Mesothelial cell of epicardium (in vitro differentiated cells): ENCODE measurements at places on chromosomes 6 and 20. TPM values are rescaled to one million over a fixed set of nuclear protein-coding genes. Genes with fewer than 3 reads are reported as not detected.

DNA sequence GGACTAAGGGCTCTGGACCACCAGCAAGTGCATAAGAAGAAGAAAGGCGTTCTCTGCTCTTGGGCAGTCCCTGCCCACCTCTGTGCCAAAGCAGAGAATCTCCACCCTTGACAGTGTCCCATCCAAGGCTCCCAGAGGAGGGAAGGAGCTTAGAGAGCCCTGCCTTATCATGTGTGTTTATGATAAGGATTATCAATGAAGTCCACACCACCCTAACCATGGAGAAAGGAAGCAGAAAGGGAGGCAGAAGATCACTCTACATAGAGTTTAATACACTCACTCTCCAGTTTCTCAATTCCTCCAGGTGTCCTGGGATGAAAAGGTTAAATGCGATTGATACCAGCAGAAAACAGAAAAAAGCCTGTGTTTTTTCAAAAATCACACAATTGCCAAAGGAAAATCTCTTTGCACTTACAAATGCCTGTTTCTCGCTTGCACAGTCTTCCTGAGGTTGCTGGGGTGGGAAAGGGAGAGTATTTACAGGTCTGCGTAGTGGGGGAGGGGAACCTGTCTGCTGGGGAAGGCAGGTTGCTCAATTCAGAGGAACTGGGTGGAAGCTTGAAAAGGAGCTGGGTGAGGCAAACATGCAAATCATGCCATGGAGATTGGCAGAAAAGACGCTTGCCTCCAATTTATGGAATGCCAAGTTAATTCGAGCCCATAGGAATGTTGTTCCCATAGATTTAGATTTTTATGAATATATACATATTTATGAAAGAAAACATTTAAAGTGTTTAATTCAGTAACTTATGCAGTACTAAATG lies 104.0 kb downstream of the EYA2 start:
- no peak overlapping the region for H3K27ac ChIP-seq
- no peak for DNase-seq
- peaks cover 6% of the 10 kb centered on the region for H3K36me3 ChIP-seq

- no peak overlapping the region for H3K4me3 ChIP-seq
- no peaks in the 10 kb centered on the region for H3K27me3 ChIP-seq
- DNase-seq = no peak
- H3K4me1 ChIP-seq = peaks cover 5% of the 10 kb centered on the region
- no peak overlapping the region for H3K27ac ChIP-seq
- H3K36me3 ChIP-seq = no peaks in the 10 kb centered on the region
Measured at GRCh38 chr6:135819665-135820064, 31.8 kb upstream of the PDE7B start.

GRCh38 chr6:130927305-130927704 lies 100.1 kb downstream of the SMLR1 start:
- no peak overlapping the region for H3K4me3 ChIP-seq
- H3K27me3 ChIP-seq = no peaks in the 10 kb centered on the region
- no peaks in the 10 kb centered on the region for H3K36me3 ChIP-seq
- no peak overlapping the region for H3K27ac ChIP-seq
- H3K4me1 ChIP-seq = no peaks in the 10 kb centered on the region
- no peak for DNase-seq

- H3K36me3 ChIP-seq = peaks cover 3% of the 10 kb centered on the region
- H3K4me3 ChIP-seq = peak within 1 kb of the TSS; percentile 54
- DNase-seq = peak; percentile 67
- no peaks in the 10 kb centered on the region for H3K27me3 ChIP-seq
- H3K4me1 ChIP-seq = peaks cover 13% of the 10 kb centered on the region
Measured at GRCh38 chr20:35171753-35172433, at the start of gene PROCR. TSS of gene PROCR (plus strand) at chr20:35172072. CDS start at chr20:35172155, 83 bp downstream.

DNA sequence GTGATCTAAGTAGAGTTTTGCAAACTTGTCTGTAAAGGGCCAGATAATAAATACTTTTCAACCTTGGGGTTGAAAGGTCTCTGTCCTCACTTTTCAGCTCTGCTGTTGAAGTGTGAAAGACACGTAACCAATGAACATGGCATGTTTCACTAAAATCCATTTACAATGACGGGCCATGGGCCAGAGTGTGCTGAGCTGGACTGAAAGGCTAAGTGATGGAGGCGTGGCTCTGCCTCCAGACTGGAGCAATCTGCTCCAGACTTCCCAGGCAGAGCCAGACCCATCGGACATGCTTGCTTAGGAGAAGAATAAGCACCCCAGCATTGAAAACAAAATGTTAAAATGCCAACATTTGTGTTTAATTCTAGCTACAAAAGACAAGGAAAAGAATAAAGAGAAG lies 41.4 kb downstream of the SCAND1 start:
- no peaks in the 10 kb centered on the region for H3K4me1 ChIP-seq
- no peak overlapping the region for H3K27ac ChIP-seq
- H3K4me3 ChIP-seq = no peak overlapping the region
- DNase-seq = no peak

GRCh38 chr20:47950124-47950912 lies 165.0 kb upstream of the SULF2 start:
- no peak overlapping the region for H3K4me3 ChIP-seq
- no peaks in the 10 kb centered on the region for H3K36me3 ChIP-seq
- peaks cover 18% of the 10 kb centered on the region for H3K4me1 ChIP-seq
- H3K27ac ChIP-seq = peak overlapping the region; percentile 22

DNA sequence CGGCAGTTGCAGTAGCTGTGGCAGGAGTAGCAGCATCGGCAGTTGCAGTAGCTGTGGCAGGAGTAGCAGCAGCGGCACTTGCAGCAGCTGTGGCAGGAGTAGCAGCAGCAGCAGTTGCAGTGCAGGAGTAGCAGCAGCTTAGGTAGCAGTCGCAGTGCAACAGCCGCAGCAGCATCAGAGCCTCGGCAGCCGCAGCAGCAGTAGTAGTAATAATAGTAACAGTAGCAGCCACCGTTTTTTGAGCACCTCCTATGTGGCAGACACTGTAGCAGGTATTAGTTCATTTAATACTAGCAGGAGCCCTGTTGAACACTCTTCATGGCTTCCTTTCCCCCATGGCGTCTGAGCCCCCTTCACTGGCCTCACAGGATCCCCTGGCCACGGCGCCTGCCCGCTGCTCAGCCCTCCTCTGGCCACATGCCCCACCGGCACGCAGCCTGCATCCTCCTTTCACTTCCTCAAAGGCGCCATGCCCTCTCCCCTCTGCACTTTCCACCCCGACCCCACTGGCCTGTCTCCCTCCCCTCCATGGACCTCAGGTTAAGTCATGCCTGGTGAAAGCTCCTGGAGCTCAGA lies 19.1 kb upstream of the IRF4 start:
- H3K4me3 ChIP-seq = no peak overlapping the region
- no peak for DNase-seq
- no peaks in the 10 kb centered on the region for H3K4me1 ChIP-seq
- no peak overlapping the region for H3K27ac ChIP-seq

DNA sequence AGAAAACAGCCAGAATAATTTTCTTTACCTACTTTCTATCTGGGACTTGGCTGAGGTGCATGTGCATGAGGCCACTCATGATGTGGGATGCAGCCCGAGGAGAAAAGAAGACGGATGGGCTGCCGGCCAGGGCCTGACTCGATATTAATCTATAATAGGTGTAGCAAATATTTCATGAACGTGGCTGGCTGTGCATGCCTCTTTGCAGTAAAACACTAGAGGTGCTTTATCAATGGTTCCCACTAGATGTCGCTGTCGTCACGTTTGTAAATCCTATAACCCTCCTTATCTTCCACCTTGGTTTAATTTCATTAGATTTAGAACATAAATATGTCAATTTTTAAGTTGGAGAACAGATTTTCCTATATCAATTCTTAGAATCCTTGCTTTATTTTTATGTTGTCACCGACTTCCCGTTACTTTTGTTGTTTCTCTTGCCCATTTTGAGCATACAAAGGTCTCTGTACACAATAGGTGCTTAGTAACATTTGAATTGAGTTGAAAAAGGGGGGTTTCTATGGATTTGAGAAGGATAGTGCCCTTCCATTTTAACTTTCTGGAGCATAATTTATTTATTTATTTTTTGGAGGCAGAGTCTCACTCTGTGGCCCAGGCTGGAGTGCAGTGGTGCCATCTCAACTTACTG lies 19.6 kb upstream of the FERMT1 start:
- DNase-seq = no peak
- no peak overlapping the region for H3K27ac ChIP-seq
- H3K4me3 ChIP-seq = no peak overlapping the region
- H3K4me1 ChIP-seq = peaks cover 5% of the 10 kb centered on the region
- peaks cover 13% of the 10 kb centered on the region for H3K27me3 ChIP-seq

DNA sequence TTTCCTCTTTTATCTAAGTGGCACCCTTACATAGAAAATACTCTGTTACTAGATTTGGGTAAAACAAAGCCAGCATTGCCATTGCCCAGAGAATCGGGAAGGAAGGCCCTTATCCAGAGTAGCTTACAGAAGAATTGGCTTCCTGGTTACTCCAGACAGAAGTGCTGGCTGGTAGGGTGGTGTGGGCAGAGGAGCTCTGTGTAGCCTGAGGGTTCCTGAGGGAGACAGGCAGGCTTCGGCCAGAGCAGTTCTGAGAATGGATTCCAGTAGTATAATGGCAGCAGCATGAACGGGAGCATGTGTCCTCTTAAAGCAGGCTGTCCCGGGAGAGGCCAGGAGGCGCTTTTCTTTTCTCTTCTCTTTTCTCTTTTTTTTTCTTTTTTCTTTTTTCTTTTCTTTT lies 11.9 kb downstream of the CUL9 start:
- DNase-seq = no peak
- H3K27ac ChIP-seq = no peak overlapping the region
- H3K4me3 ChIP-seq = no peak overlapping the region
- peaks cover 26% of the 10 kb centered on the region for H3K36me3 ChIP-seq

- H3K4me1 ChIP-seq = peaks cover 9% of the 10 kb centered on the region
- no peak overlapping the region for H3K27ac ChIP-seq
- no peak for DNase-seq
- peak overlapping the region; percentile 41 for H3K4me3 ChIP-seq
Measured at GRCh38 chr6:34246563-34247391, 2.0 kb downstream of the SMIM29 start.

GRCh38 chr6:50602292-50602691 lies 111.0 kb upstream of the TFAP2D start:
- H3K27me3 ChIP-seq = peaks cover 31% of the 10 kb centered on the region
- no peak for DNase-seq
- H3K4me1 ChIP-seq = peaks cover 18% of the 10 kb centered on the region
- H3K27ac ChIP-seq = no peak overlapping the region
- no peak overlapping the region for H3K4me3 ChIP-seq

DNA sequence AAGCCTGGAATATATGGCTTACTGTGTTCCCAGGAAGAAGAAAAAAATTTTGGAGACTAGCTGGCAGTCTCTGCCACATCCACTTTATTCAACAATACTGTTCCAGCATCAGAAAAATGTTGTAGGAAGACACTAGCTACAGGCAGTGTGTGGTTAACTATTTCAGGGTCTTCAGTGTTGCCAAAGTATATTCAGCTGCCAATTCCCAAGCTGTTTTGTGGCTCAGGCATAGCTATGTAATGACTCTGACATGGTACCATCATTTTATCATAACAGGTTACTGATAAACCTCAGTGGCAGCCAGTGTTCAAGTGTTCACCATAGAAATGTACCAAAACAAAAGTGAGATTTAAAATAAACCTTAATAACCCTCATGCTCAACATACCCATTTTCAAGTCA lies 503.1 kb downstream of the ADGRB3 start:
- H3K27ac ChIP-seq = no peak overlapping the region
- no peak for DNase-seq
- H3K4me3 ChIP-seq = no peak overlapping the region
- H3K36me3 ChIP-seq = no peaks in the 10 kb centered on the region

- H3K27me3 ChIP-seq = peaks cover 15% of the 10 kb centered on the region
- no peak for DNase-seq
- no peaks in the 10 kb centered on the region for H3K36me3 ChIP-seq
- H3K27ac ChIP-seq = no peak overlapping the region
- peaks cover 21% of the 10 kb centered on the region for H3K4me1 ChIP-seq
- no peak overlapping the region for H3K4me3 ChIP-seq
Measured at GRCh38 chr6:132961610-132962009, 147.2 kb downstream of the RPS12 start.

DNA sequence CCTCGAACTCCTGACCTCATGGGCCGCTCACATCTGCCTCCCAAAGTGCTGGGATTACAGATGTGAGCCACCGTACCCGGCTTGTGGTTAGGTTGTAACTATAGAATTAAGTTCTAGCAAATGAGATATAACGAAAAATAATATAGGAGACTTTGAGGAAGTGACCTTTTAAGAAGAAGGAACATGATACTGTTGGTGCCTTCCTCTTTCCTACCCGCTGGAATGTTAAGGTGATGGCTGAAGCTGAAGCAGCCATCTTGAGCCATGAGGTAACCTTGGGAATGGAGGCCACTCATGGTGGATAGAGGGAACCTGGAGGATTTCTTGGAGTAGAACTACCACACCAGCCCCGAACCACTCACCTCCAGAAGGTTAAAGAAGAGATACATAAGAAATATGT lies 48.1 kb upstream of the MDGA1 start:
- no peak overlapping the region for H3K4me3 ChIP-seq
- peaks cover 20% of the 10 kb centered on the region for H3K27me3 ChIP-seq
- no peak for DNase-seq
- H3K4me1 ChIP-seq = peaks cover 3% of the 10 kb centered on the region

GRCh38 chr6:168950858-168951214 lies 302.8 kb downstream of the THBS2 start:
- peaks cover 2% of the 10 kb centered on the region for H3K4me1 ChIP-seq
- H3K4me3 ChIP-seq = no peak overlapping the region
- no peaks in the 10 kb centered on the region for H3K36me3 ChIP-seq

GRCh38 chr6:70411542-70412251 lies 1.6 kb upstream of the FAM135A start:
- DNase-seq = no peak
- peaks cover 16% of the 10 kb centered on the region for H3K27me3 ChIP-seq
- peak overlapping the region; percentile 93 for H3K4me3 ChIP-seq
- no peaks in the 10 kb centered on the region for H3K36me3 ChIP-seq

DNA sequence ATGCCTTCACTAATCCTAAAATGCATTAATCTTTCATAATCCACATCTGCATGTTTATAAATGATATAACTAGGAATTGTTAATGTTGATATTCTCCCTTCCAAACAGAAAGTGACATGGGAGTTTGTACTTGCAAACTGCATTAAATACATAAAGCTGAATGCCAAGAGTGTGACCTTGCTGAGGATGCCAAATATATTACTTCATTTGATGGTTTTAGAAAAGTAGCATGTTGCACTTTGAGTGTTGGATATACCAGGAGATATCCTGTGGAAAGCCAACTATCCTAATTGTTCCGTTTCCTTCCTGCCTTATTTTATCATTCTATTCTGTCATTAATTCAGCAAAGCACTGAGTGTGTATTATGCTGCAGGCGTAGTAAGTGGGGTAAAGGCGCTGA lies 229.8 kb downstream of the TMEM242 start:
- DNase-seq = no peak
- peaks cover 17% of the 10 kb centered on the region for H3K36me3 ChIP-seq
- peaks cover 23% of the 10 kb centered on the region for H3K4me1 ChIP-seq
- H3K4me3 ChIP-seq = no peak overlapping the region
- H3K27ac ChIP-seq = no peak overlapping the region
- no peaks in the 10 kb centered on the region for H3K27me3 ChIP-seq

GRCh38 chr20:62965363-62965771 lies 12.9 kb downstream of the SLC17A9 start:
- peaks cover 4% of the 10 kb centered on the region for H3K4me1 ChIP-seq
- H3K36me3 ChIP-seq = no peaks in the 10 kb centered on the region
- no peak for DNase-seq
- peaks cover 8% of the 10 kb centered on the region for H3K27me3 ChIP-seq

The MAP7 gene
- total RNA-seq = 15.1 to 15.5 TPM (median 15.5 TPM) in 3 replicates

The BHLHE23 gene
- not detected in 3 replicates for total RNA-seq

The LY6G5B gene
- total RNA-seq = 34.2 to 37.5 TPM (median 36.5 TPM) in 3 replicates

The C6orf58 gene
- 0.18 to 0.51 TPM (median 0.38 TPM) in 3 replicates for total RNA-seq

The MYLK2 gene
- total RNA-seq = 0.27 to 0.49 TPM (median 0.38 TPM) in 3 replicates

The MAK gene
- 0.14 to 0.25 TPM (median 0.24 TPM) in 3 replicates for total RNA-seq

The FOXA2 gene
- total RNA-seq = not detected in 3 replicates

The CRISP3 gene
- 0.66 to 1.2 TPM (median 0.85 TPM) in 3 replicates for total RNA-seq

The GJA10 gene
- not detected in 3 replicates for total RNA-seq

The SLC44A4 gene
- 0.40 to 0.94 TPM (median 0.66 TPM) in 3 replicates for total RNA-seq
